ENCODE measurements at places on chromosomes 7 and 10.

GRCh38 chr7:92276460-92276864 is 30.7 kb downstream of the ANKIB1 start:
- DNase-seq, result no peak

- no peak for DNase-seq
Observed at GRCh38 chr7:116734710-116735109, 62.7 kb downstream of the MET start.

DNA sequence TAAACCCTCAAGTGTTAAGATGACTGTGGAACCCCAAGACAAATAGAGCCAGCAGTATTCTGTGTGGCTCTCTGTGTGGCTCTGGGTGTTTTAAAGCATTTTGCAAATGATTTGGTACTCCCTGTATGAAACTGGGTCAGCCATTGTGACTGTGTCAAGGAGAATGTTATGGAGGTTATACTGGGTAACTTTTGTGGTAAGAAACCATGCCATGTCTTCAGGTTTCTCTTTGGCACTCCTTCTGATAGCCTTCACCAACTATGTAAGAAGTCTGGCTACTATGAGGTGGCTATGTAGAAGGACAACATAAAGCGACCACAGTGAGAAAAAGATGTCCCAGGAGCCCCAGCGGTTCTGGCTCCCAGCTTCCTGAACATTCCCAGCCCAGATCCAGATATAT is 226.6 kb upstream of the RHOBTB1 start:
- no peak for DNase-seq

- DNase-seq, result no peak
Observed at GRCh38 chr7:134562136-134562535, 13.2 kb downstream of the AKR1B15 start.

DNA sequence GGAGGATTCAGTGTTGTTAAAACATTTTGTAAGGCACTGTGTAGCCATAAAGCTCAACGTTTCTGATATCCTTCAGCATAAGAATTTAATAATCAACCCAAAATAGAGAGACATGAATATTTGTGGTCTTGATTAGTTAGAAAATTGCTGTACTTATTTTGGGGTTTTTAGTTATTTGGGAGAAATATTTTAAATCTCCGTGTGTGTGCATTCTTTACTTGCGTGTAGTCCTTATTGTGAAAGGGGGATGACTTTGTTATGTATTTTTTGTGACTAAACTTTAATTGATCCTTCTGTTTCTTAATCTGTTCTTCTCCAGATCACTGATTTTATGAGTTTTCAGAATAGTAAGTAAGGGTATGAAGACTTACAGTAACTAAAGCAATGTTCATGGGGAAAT is 81.2 kb downstream of the ZNRF2 start:
- no peak for DNase-seq

- DNase-seq, result no peak
Observed at GRCh38 chr10:26550774-26551526, 112.8 kb downstream of the APBB1IP start.

DNA sequence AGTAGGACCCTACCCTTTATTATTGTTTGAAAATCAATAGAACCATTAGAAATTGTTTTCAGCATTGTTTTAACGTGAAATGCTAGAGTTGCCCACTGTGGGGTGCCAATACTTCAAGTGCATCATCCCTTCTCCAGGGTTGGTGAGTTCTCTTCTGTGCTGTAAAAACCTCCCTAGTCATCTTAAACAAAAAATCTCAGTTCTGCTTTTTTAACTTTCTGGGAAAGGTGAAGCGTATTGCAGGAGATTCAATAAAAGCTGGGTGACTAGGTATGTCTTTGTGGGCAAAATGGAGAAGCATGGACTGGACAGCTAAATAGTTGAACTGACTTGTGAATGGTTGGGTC is 699.1 kb downstream of the SUGCT start:
- DNase-seq, result no peak

- no peak for DNase-seq
Observed at GRCh38 chr10:44435196-44435595, 50.3 kb upstream of the CXCL12 start.

DNA sequence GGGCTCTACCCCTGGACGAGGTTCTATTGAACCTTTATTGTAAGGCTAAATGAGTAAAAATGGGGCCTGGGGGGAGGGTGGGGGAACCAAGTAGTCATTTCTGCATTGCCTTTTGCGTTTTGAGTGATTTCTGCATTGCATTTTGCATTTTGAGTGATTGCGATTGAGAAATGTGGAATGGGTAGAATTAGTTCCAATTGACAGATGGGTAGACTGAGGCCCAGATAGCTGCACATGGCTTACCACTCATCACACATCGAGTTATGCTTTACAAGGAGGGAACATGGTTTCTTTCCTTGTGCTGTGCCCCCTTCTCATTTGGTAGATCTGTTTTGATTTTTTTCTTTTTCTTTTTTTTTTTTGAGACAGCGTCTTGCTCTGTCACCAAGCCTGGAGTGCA is 858.7 kb downstream of the TYW1 start:
- DNase-seq, result no peak

GRCh38 chr7:5693529-5693928 is 87.9 kb downstream of the RNF216 start:
- no peak for DNase-seq

- DNase-seq, result no peak
Observed at GRCh38 chr7:132443761-132444520, 132.3 kb downstream of the PLXNA4 start.

GRCh38 chr10:113648478-113648877 is 15.4 kb downstream of the NRAP start:
- DNase-seq, result no peak

GRCh38 chr10:61792097-61792716 is 109.3 kb upstream of the ARID5B start:
- no peak for DNase-seq

- DNase-seq, result no peak
Observed at GRCh38 chr10:11285171-11285570, 267.5 kb downstream of the CELF2 start.

DNA sequence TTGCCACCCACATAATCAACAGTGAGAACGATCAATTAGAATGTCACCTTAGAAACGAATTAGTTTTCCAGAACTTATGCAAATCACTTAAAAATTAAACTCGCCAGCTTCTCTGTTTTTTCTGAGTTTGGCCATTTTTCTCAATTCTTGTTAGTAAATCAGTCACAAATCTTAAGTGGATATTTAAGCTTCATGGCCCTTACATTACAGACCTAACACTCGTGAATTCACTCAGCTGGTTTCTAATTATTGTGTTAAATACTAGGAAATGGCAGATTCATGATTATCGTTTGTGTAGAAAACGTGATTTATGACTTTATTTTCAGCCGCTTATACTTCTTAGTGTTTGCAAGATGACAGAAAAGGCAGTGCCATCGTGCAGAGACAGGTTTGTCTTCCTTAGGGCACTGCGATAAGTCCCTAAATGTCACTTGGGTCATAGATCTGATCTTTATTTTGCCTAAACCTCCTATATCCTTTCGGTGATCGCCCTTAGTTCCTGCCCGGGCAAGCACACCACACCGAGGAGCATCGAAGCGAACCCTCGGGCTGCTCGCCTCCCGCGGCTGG is 587 bp upstream of the CELF2 start:
- DNase-seq, result no peak

DNA sequence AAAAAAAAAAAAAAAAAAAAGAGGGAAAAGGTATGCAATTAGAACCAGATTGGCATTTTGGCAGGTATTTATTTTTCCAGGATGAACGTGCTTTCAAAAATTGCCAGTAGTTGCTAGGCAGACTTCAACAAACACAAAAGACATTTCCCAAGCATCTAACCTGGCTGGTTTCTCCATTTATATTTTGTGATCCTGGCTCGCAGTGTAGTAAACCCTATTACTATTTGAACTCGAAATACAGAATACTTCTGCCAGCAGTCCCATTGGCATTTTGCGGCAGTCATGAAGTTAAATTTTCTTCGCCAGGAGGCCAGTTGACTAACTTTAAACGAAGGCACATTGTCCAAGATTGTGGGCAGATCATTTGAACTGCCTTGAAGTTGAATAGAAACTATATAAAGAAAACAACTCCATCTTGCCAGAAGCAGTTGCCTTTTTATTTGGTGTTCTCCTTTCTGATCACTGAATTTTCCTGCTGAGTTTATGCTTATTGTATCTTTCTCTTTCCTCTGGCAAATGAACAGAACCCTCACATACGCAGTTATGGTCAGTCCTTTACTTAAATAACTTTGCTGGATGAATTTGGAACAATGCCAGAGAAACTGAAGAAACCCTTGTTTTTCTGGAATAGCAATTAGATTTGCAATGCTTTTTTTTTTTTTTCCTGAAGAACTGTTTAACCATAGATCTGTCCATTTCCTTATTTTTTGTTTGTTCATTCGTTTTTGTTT is 132.9 kb downstream of the BICC1 start:
- no peak for DNase-seq

DNA sequence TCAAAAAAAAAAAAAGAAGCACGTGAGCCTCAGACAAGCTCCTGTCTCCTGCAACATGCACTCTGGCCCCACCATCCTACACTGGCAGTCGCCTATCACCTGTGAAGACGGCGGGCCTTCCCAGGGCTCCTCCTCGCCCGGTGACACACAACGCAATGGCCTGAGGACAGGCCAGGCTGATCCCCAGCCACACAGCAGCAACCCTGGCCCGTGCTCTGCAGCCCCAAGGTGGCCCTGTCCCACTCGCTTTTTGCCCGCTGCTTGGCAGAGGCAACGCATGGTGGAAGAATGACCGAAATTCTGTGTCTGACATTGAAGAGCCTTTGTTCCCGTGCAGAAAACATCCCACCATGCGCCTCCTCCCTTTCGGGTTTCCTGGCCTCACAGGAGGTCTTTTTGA is 8.1 kb downstream of the RADIL start:
- DNase-seq, result no peak

GRCh38 chr7:64887756-64888508 is 15.1 kb upstream of the ZNF273 start:
- peak; percentile 28 for DNase-seq

DNA sequence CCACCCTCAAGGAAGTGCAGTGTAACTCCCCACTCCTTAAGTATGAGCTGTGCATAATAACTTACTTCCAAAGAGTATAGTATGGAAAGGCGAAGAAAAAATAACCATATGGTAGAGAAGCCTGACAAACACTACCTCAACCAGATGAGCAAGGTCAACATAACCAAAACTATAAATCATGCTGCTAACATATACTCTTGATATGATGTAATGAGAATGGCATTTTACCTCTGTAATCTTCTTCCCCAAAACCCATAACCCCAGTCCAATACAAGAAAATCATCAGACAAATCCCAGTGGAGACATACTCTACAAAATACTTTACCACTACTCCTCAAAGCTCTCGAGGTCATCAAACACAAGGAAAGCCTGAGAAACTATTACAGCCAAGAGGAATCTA is 15.8 kb downstream of the OSBPL3 start:
- no peak for DNase-seq

DNA sequence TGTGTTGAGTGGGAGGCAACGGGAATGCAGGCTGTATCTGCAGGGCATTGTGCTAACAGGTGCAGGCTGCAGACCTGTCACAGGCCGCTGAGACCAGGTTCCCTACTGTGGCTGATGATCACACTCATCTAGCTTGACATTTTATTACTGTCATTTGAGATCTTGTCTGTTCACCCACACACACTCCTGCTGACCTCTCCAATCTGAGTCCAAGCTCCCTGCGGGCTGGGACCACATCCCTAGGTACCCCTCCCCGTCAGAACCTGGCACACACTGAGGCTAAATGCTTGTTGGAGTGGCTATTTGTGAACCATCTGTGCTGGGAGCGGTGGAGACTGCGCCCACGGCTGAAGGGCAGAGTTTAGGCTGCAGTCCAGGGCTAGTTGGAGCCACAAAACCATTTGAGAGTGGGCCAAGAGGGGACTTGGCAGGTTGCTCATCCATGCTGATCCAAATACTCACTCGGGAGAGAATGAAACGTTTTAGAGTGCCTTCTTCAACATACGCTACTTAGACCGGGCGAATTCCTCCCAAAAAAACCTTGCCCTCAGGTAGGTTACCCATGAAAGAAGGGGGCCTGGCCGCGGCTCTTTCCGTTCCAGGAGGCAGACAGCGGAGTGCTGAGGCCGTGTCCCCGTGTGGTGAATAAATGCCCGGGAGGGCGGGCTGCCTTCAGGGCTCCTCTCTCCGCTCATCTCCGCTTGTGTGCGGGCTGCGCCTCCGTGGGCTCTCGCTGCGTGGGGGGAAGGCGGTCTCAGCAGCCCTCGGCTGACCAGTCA is 164.4 kb downstream of the RGS10 start:
- no peak for DNase-seq

- DNase-seq, result no peak
Observed at GRCh38 chr10:132304756-132305509, 2.8 kb downstream of the STK32C start.

Measured in activated CD8-positive, alpha-beta memory T cell treated with anti-CD3 and anti-CD28 coated beads for 1 hour (primary cell).